IPS DF 6.9 (cell line): ENCODE measurements at places on chromosomes 2 and 18.

DNA sequence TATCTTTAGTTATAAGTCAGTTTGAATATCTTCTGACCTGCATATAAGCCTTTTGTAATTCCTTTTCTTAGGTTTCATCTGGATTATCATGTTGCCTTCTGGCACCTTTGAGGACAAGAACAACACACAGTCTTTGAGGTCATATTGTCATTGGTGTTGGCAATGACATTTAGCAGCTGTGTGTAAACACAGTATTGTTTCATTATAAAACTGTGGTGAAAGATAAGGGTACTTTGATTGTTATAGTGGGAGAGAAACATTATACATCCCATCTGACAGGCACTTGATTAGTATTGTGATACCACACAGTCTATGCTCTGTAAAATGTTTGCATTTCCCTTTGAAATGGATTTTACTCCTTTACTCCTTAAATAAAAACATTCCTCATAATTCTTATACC, 313.5 kb downstream of the RPRM start:
- no peak for DNase-seq

- no peak for DNase-seq
Measured at GRCh38 chr2:31217465-31218200, at the start of gene CAPN14. Gene CAPN14, minus strand, starts transcription at chr2:31217515. Its CDS starts 12,068 bp downstream, at chr2:31205447.

GRCh38 chr2:129913695-129914495, 65.6 kb upstream of the RAB6C start:
- no peak for DNase-seq

GRCh38 chr2:37833423-37833822, 91.7 kb upstream of the RMDN2 start:
- DNase-seq, result no peak

GRCh38 chr2:28193630-28194403, 198.8 kb upstream of the FOSL2 start:
- no peak for DNase-seq

GRCh38 chr18:3086871-3087270, 73.9 kb upstream of the LPIN2 start:
- no peak for DNase-seq

GRCh38 chr2:98701230-98701629, 29.7 kb downstream of the MGAT4A start:
- DNase-seq, result no peak

- no peak for DNase-seq
Measured at GRCh38 chr2:241560162-241560882, 1.8 kb downstream of the BOK start.

DNA sequence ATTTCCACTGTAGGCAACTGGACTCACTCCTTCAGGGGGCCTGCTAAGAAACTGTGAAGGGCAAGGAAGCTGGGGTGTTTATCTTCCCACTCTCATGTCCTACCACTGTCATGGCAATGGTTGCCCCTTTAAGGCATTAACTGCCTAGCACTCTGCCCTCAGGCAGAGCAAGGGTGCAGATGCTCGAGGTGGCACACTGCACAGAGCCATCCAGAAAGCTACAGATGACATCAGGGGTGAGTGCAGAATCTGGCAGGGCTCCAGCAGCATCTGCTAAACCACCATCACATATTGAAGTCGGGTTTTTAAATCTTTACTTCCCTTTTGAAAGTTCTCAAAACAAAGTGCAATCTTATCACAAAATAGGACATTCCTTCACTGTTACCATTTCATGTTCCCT, 75.4 kb downstream of the RAPGEF4 start:
- DNase-seq, result no peak

GRCh38 chr2:241300000-241300399, 15.5 kb downstream of the HDLBP start:
- DNase-seq, result no peak
